ENCODE measurements at places on chromosomes 6 and 20.

GRCh38 chr6:42140756-42141602 lies 1.4 kb downstream of the C6orf132 start:
- DNase-seq, result no peak

DNA sequence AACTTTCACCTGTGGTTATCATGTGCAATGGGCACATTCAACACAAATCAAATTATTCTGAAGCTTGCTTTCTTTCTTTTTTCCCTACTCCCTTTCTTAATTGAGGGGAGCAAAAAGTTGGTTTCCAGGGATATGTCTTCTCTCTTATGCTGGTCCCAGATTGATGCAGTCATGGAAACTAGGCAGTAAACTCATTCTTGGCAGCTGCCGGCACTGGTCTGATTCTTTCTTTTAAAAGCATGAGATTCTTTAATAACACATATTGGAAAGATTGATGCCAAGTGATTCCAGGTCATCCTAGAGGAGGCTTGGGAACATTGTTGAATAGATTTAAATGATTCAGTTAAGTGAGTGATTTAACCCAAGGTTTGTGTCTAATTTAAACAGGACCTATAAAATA lies 29.0 kb downstream of the PTPRA start:
- DNase-seq, result no peak

DNA sequence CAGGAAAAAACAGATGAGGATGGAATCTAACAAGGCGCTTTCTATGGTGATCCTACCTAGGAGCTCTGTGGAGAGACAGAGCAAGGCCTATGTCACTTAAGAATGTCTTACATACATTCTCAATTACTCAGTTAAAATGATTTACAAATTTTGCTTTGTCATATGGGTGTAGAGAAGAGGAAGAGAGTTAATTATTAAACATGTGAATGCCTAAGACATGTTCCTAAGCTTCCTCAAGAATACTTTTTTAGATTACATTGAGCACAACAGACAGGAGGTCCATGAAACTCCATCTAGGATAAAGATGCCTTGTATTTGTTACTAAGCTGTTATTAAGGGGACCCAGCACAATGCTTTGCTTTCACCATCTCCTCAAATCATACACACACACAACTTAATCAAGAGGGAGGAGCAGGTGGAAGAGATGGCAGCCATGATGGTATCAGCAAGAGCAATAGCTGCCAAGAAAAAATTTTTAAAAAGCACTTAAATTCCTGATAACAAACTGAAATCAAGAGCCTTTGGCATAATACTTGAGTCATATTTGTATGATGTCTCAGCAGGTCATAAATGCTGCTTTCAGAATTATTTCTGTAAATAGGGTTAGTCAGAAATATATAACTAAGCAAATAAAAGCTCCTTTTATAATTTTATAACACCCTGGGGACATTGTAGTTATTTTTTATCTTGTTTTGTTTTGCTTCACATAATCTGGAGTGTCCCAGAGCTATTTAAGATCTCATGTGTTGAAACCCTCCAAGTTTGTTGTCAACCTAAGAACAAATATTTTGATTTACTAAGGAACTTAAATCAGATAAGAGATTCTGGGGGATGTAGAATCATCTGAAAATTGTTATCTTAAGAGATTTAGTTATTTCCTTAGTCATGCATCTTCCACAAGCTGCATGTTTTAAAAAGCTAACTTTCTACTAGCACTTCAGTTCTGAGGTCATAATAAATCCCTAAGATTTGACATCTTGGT lies 70.0 kb upstream of the CD2AP start:
- no peak for DNase-seq

- no peak for DNase-seq
Measured at GRCh38 chr6:40299681-40300080, 287.5 kb downstream of the LRFN2 start.

Measured in activated T-cell treated with anti-CD3 and anti-CD28 coated beads for 48 hours (primary cell).